CD4-positive, alpha-beta T cell treated with Interleukin-21 for 1 hour (primary cell): ENCODE measurements at places on chromosomes 6 and 20.

DNA sequence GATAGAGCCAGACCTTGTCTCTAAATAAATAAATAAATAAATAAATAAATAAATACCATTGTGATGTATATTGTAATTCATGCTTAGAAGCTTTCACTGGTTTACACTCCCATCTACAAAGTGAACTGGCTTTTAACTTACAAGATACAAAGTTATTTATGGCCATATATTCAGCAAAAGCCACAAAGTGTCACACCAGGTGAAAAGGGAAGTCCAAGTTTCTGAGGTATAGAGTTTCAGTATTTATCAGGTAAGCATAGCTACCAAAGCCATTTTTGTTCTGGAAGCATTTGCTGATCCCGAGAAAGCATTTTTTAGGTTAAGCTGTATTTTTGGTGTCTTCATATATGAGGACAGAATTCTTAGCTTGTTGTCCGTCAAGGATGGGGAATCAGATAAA lies 22.1 kb upstream of the PKIG start:
- no peak for DNase-seq

- DNase-seq = no peak
Measured at GRCh38 chr20:36478137-36478905, 63.0 kb upstream of the MYL9 start.

DNA sequence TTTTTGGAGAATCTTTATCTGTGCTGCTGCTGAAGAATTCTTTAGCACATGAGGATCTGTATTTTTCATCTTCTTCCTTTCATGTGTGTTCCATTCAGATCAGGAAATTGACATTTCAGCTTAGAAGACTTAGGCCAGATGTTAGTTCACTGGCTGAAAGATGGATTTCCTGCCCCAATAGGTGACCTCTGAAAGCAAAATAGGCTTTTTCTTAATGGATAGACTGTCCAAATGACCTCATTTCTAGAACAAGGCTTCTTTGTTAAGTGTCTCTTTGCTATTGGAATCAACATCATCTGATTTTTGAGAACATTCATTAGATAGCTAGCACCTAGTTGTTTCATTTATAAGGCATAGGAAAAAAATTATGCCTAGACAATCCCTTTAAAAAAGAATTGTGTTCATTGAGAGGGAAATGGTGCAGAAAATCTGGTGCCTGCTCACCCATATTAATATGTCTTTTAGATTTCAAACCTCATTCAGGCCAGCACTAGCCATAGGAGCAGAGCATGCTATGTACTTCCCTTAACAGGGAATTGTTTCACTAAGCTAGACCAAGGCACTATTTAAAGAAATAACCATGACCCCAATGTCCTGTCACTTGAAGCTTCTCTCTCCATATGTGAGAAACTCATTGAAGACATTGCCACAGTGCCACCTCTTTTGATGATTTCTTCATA lies 13.6 kb upstream of the SASH1 start:
- DNase-seq = no peak

DNA sequence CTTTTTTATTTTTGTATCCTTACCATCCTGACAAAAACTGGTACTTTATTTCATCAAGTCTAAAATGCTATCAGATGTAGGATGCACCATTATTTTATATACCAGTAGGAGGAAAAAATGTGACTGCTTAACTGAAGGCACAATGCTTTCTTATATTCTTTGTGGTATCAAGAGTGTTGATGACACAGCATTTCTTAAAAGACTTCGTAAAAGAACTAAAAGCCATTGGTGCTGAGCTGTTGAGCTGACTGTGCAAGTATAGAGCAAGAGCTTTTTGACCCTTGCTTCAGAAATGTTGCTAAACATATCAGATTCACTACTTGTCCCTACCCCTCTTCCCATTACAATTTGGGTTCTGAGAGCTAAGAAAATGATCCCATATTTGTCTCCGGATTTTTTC lies 17.5 kb downstream of the SF3B5 start:
- no peak for DNase-seq
